Daoy (cell line): ENCODE measurements at places on chromosomes 1 and 21.

GRCh38 chr1:229940684-229941083, 126.4 kb upstream of the GALNT2 start:
- DNase-seq = peak; percentile 75

DNA sequence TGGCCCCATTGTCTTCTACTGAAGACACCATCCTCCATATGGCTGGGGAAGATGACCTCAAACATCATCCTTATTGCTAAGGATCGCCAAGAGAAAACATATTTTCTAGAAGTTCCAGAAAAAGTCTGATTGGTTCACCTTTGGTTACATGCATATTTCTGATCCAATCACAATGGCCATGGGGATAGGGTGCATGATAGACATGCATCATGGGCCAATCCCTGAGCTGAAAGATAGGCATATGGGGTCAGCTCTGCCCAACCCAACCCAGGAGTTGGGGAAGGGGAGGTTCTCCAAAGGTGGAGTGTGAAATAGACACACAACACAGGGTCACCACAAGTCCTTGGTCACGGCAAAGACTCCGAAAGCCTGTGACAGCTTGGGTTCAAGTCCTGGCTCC, 276.3 kb upstream of the TMEM51 start:
- no peak for DNase-seq

DNA sequence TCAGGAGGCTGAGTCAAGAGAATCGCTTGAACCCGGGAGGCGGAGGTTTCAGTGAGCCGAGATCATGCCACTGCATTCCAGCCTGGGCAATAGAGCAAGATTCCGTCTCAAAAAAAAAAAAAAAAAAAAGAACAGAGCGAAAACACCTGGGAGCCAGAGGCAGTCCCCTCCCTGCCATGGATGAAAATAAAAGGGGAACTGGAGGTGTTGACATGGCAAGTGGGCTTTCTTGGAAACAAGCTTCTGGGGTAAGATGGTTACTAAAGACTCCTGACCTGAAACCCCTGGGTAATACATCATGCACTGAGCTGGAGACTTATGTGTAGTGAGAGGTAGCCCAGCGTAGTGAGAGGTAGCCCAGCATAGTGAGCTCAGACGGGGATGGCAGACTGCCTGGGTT, 31.6 kb downstream of the ADCY10 start:
- no peak for DNase-seq

DNA sequence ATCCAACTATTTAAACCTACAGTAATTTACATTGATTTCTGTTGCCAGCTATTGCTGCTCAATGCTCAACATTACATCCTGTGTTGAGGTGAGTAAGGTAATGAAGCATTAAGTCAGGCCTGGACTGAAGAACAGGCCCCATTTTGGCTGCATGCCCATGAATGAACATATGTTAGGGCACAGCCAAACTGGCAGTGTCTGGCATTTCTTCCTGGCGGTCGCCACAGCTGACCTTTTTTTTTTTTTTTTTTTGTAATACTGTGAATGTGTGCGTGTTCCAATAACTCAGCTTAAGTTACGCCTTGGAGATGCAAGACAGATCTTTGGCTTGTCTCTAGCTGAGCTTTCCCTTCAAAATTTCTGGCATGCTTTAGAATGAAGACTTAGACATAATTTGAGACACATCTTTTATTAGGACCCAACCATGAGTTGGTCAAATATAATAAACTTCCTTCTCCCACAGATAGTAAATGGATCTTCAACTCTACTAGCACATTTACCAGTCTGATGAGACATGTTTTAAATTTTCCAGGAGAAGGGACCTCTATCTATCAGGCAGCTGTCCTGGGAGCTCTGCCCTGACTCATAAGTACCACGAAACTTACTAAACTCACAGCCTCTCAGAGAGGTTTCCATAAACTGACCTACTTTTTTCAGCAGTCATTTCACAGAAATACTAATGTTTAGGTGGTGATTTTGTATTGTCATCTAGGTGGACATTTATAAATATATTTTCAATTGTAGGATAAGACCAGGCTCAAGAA, 341.1 kb upstream of the RUNX1 start:
- peak; percentile 71 for DNase-seq

- DNase-seq = peak; percentile 71
These were observed 95.3 kb downstream of the ABCA4 start for GRCh38 chr1:94025383-94026340.

GRCh38 chr1:19385221-19385620, 73.1 kb downstream of the SLC66A1 start:
- DNase-seq = no peak
